ENCODE measurements at places on chromosomes 6 and 20.

GRCh38 chr6:30800871-30801270, 56.5 kb upstream of the IER3 start:
- DNase-seq = no peak

DNA sequence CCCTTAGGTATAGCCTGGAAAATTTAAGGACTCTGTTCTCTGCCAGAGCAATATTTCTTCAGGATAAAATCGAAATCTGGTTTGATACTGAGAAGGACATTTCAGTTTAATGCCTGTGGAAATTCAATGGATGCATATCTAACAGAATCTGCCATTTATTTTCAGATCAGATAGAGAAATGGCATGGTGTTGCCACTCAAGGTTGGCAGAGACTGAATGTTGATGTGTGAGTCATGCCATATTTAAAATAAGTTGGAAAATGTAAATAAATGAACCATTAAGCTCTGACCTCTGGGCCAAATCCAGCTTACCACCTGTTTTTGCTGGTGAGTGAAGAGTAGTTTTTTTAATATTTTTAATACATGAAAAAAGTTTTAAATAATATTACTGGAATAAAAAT, 594.6 kb downstream of the DOK5 start:
- no peak for DNase-seq

DNA sequence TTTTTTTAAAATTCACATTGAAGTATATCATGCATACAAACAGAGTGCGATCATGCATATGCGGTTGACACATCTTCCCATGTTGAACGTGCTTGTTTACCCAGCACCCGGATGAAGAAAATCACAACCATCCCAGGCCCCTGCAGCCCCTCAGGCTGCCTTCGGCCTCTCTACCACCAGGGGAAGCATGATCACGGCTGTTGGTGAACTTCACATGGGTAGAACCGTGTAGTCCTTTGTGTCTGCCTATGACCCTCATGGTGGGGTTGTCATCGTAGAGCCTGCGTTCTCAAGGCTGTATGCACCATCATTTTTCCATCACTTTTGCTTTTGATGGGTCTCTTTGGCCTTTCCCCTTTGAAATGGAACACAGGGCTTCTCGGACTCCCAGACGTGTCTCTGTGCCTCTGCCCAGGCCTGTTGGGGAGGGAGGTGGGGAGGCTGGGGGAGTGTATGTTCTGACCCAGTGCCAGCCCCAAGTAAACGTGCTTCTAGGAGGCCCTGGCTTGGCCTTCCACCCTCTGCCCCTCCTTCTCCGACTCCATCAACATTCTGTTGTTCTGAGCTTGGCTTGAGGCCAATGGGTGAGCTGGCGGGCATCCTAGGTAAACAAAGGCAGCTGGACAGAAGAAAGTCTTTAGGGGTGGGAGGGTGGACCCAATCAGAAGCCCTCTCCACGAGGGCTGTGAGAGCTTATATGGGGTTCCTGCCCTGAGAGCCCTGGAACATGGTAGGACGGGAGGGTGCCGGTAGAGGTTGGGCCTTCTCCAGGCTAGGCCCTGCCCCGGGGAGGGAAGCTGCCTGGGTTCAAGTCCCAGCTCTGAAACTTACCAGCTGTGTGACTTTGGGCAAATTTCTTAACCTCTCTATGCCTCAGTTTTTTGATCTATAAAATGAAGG, 39.7 kb downstream of the TGM2 start:
- DNase-seq = no peak

GRCh38 chr6:208364-208763, 83.9 kb upstream of the DUSP22 start:
- peak; percentile 92 for DNase-seq

- DNase-seq = peak; percentile 68
Measured at GRCh38 chr20:34579191-34579978, 20.9 kb downstream of the MAP1LC3A start.

GRCh38 chr6:133641104-133641503, 247.8 kb upstream of the TCF21 start:
- DNase-seq = no peak

GRCh38 chr6:168123165-168123911, 44.3 kb upstream of the FRMD1 start:
- DNase-seq = no peak

DNA sequence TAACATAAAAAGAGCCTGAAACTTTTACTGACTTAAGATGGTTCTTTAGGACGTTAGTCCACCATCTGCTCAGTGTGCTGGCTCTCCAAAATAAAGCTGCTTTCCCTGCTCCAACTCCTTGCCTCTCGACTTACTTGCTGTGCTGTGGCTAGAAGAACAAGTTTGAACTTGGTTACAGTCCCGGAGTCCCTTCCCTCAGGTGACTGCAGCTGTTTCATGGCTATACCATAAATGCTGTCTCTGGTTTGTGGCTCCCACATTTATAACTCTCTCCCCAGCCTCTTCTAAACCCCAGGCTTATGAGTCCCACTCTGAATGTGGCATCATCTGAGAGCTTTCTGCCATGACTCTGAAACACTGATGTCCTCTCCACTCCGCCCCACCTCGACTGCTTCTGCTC, 306.4 kb upstream of the PRND start:
- peak; percentile 46 for DNase-seq

GRCh38 chr6:12483712-12484111, 193.6 kb downstream of the EDN1 start:
- DNase-seq = peak; percentile 40

- no peak for DNase-seq
Measured at GRCh38 chr6:141610741-141611140, 522.0 kb upstream of the GJE1 start.

GRCh38 chr6:56953597-56954402, 1.1 kb upstream of the BEND6 start:
- peak; percentile 12 for DNase-seq

- DNase-seq = no peak
Measured at GRCh38 chr6:53686355-53686940, 20.9 kb upstream of the KLHL31 start.

- no peak for DNase-seq
Measured at GRCh38 chr20:62309198-62309944, 6.6 kb downstream of the ADRM1 start.

- DNase-seq = no peak
Measured at GRCh38 chr20:38973645-38974044, 11.5 kb downstream of the DHX35 start.

- no peak for DNase-seq
Measured at GRCh38 chr20:63166193-63167020, 49.5 kb downstream of the YTHDF1 start.

GRCh38 chr6:3541006-3541585, 84.2 kb upstream of the SLC22A23 start:
- DNase-seq = no peak

DNA sequence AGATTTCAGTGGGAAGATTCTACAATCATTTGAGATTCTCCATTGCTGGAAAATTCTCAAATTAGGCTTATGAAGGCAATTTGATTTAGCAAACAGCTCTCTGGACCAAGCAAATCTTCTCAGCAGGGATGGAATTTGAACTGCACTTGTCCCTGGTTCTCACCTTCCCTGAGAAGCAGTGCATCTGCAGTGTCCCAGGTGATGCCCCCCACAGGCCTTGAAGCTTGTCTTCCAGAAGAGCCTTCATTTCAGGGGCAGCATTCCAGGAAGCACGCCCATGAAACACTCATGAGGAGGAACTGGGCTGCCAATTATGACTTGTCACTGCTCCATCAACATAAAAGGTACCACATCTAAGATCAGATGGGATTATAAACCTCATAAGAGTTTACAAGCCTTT, 82.8 kb upstream of the HDAC2 start:
- DNase-seq = no peak

GRCh38 chr6:62466607-62467006, 180.6 kb upstream of the KHDRBS2 start:
- no peak for DNase-seq

- DNase-seq = no peak
Measured at GRCh38 chr20:896501-897025, 19.6 kb downstream of the ANGPT4 start.

DNA sequence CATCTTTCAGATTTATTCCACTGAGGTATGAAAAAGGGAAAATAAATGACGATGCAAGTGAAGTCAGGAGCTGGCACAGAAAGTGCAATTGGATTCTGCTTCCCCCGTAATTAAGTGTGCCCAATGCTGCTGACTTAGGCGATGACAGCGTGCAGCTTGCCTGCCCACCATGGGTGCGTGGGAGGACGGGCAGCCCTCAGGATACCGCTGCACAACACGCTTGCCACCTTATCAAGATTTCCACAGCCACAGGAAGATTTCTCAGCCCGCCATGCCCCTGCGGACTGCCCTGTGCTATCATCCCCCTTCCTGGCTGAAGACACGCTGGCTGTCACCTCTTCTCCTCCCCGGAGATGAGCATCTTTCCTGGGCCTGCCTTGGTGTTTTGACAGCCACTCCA, 103.3 kb upstream of the BACH2 start:
- DNase-seq = no peak

GRCh38 chr6:116170358-116171057, 44.6 kb upstream of the COL10A1 start:
- no peak for DNase-seq

GRCh38 chr6:108883172-108883571, 35.0 kb downstream of the ARMC2 start:
- DNase-seq = peak; percentile 42

DNA sequence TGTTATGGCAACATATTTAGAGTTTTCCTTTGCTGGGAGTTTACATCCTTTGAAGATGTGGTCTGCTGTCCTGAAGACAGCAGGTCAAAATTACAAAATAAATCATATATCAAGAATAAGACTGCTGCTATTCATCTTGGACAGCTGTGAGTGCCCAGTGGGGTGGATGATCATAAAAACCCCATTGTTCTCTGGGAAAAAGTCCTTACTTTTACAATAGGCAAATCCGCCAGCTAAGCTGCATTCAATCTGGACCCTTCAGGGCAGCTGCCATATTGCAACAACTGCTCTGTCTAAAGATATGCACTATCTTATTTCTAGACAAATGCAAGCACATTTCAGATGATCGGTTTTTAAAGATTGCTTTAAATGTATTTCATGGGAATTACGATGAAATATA, 19.4 kb downstream of the CASS4 start:
- no peak for DNase-seq

- no peak for DNase-seq
Measured at GRCh38 chr6:32609391-32609730, 19.7 kb upstream of the HLA-DRB1 start.

DNA sequence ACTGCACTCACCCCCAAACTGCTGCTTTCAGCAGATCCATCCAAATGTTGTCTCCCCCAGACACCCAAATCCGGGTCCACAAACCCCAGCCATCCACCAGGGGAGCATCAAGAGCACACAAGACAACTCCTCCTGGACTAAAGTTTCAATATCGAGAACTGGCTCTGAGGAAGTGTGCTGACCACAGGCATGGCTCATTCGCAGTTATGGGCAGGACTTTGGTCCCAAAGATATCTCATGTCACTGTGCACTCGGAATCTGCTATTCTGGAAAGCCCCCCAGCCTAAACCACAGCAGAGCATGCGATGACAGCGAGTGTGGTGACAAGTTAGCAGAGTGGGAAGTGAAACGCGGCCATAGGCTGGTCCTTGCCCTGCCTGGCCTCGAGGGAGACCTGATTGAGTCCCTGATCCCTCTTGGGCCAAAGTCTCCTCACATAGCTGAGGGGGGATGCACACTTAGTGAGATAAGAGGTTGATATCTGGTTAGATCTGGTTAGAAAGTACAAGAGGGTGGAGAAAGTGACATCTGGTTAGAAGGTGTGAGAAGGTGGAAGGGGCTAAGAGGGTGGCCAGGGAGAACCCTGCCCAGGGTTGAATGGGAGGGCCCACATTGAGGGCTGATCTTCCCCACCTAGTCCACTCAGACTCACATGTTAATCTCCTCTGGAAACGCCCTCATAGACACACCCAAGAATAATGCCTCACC, 149.7 kb downstream of the MRPL14 start:
- peak; percentile 96 for DNase-seq

- no peak for DNase-seq
Measured at GRCh38 chr6:119148825-119149525, 70.5 kb upstream of the FAM184A start.

- DNase-seq = no peak
Measured at GRCh38 chr6:84872996-84873723, 108.8 kb upstream of the TBX18 start.

GRCh38 chr20:37108676-37109075, 12.9 kb upstream of the RBL1 start:
- no peak for DNase-seq

DNA sequence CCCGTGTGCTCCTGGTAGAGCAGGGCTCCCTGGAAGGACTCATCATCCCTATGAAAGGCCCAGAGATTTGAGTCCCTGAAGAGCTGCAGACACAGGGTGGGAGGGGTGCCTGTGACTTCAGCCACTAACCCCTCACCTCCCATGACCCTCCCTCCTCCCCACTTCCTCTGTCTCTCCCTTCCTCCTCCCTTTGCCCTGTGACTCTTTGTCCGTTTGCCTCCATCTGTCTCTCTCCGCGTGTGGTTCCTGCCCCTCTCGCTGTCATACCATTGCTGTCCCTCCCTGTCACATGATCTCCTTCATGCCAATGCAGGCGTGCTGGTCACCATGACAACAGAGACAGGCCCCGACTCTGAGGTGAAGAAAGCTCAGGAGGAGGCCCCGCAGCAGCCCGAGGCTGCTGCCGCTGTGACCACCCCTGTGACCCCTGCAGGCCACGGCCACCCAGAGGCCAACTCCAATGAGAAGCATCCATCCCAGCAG, 19.0 kb downstream of the EPB41L1 start:
- DNase-seq = peak; percentile 47

DNA sequence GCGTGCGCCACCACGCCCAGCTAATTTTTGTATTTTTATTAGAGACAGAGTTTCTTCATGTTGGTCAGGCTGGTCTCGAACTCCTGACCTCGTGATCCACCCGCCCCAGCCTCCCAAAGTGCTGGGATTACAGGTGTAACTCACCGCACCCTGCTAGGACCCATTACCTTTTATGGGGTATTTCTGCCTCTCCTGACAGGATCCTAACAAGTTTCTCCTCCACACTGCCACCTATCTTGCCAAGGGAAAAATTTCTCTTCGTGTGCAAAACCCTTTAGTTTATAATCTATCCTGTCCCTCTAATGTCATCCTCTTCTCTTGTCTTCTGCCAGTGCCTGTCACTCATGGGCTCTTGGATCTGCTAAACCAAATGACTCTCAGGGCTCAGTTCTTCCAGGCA, 1.9 kb downstream of the STMND1 start:
- no peak for DNase-seq

GRCh38 chr20:50723672-50724071, 7.7 kb upstream of the PARD6B start:
- DNase-seq = no peak

- DNase-seq = no peak
Measured at GRCh38 chr6:34810936-34811632, 19.2 kb downstream of the BLTP3A start.

DNA sequence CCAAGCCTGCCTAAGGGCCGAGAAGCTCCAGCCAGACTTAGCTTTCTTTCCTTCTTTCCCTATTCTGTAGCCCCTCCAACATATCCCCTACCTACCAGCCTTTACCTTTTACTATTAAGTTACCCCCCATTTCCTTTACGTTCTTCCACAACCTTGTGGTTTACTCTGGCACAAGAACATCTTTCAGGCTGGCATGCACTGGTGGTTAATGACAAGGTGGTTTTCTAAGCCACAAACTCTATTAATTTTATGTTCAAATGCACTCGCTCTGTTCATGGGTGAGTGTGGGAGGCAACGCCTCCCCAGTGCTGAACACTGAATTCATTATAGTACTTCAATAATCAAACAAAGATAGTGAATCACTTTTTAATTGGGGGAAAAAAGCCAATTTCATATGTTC, 64.4 kb downstream of the TRERF1 start:
- no peak for DNase-seq

GRCh38 chr6:110049696-110050439, 71.8 kb downstream of the GPR6 start:
- no peak for DNase-seq
